Mesothelial cell of epicardium (in vitro differentiated cells): ENCODE measurements at places on chromosomes 16 and 17.
A peak's percentile ranks its signal among the peaks of the same experiment; 100 is the strongest.

DNA sequence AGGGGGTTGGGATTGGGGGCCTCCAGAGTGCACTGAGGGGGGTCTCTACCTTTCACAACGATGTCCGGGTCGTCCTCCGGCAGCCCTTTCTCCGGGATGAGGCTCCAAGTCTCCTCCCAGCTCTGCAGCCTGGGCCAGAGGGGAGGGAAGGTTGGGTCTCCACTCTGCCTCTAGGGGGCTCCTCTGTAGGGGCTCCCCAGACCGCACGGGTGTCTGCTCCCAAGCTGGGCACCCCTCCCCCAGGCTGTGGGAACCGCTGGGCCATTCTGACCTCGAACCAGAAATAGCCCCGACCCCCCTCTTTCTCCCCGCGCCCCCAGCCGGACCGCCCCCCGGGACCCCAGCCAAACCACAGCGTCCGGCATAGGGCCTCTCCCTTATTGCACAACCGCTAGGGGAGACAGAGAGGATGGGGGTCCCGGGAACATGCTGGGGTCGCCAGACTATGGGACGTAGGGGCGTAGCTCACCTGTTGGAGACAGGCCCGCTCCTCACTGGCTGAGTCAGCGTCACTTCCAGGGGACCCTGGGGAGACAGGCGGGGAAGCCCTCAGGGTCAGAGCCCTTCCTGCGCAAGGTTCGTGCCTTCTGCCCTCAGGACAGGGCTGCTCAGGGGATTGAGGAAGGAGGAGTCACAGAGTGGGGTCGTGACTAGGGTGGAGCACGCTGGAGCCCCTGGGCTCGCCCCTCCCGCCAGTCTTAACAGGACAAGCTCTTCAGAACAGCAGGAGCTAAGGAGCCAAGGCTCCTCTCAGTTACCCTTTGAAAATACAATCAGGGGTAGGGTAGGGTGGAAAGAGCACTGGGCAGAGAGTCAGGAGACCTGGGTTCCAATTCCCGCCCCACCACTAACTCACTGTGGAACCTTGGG lies 2.7 kb downstream of the PLEKHH3 start:
- H3K4me3 ChIP-seq, result peak overlapping the region; percentile 62
- H3K27me3 ChIP-seq, result peaks cover 9% of the 10 kb centered on the region
- H3K36me3 ChIP-seq, result peaks cover 16% of the 10 kb centered on the region
- no peak for DNase-seq
- H3K27ac ChIP-seq, result peak overlapping the region; percentile 71

DNA sequence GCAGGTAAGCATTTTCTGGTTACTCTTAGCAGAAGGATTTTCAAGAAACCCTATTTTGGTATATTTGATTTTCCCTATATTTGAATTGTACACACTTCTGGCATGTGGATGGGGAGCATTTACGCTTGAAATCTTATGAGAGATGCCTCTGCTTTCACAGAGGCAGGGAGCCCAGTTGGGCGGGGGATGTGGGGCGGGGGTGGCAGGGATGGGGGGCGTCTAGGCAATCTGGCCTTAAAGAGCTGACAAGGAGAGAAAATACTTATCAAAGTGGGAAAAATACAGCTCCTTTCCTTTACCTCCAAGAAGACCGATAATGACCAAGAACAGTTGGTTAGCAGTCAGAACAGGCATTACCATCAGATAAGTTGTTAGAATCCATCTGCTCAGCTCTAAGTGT lies 79.1 kb upstream of the NUDT7 start:
- H3K27ac ChIP-seq, result no peak overlapping the region
- no peak for DNase-seq
- no peaks in the 10 kb centered on the region for H3K36me3 ChIP-seq
- no peak overlapping the region for H3K4me3 ChIP-seq
- H3K4me1 ChIP-seq, result peaks cover 8% of the 10 kb centered on the region
- H3K27me3 ChIP-seq, result no peaks in the 10 kb centered on the region

DNA sequence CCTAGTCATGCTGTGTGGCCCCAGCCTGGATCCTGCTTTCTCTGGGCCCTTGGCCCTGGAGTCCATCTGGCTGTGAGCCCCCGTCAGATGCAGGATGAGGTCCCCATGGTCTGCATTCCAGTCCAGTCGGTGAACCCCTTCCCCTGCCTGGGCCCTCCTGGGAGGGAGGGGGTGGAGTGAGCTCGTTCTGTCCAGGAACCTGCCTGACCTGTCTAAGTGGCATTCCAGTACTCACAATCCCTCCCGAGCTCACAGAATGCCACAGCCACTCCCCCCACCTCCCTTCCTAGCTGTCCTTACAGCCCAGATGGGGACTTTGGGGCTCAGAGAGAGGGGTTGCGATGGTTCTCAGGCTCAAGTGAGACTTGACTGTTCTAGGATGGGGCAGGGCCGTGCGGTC lies 15.5 kb downstream of the SPNS2 start:
- H3K27ac ChIP-seq, result peak overlapping the region; percentile 98
- peak; percentile 63 for DNase-seq
- no peak overlapping the region for H3K4me3 ChIP-seq
- H3K36me3 ChIP-seq, result peaks cover 1% of the 10 kb centered on the region

DNA sequence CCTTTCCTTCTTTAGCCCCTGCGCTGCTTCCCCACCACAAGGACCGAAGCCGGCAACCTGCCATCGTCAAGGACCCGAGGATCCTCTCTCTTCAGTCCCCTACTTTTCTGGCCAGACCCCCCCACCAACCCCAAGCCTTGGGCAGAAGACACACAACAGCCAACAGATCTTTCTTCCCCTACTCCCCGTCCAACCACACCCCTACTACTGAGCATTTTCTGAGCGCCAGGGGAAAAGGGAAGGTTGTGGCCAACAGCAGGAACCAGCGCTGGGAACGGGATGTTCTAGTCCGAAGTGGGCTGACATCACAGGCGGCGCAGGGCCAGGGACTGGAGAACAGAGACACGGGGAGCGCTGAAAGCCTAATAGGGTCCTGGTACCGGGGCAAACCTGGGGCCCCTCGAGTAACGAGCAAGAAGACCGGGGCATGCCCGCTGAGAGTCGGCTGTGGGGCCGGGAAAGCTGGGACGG lies 528 bp downstream of the PER1 start:
- peaks cover 23% of the 10 kb centered on the region for H3K4me1 ChIP-seq
- H3K36me3 ChIP-seq, result peaks cover 15% of the 10 kb centered on the region
- H3K4me3 ChIP-seq, result peak overlapping the region; percentile 91

GRCh38 chr17:74089869-74090464 lies 113.5 kb upstream of the RPL38 start:
- no peaks in the 10 kb centered on the region for H3K4me1 ChIP-seq
- DNase-seq, result no peak
- no peak overlapping the region for H3K4me3 ChIP-seq
- no peaks in the 10 kb centered on the region for H3K36me3 ChIP-seq

DNA sequence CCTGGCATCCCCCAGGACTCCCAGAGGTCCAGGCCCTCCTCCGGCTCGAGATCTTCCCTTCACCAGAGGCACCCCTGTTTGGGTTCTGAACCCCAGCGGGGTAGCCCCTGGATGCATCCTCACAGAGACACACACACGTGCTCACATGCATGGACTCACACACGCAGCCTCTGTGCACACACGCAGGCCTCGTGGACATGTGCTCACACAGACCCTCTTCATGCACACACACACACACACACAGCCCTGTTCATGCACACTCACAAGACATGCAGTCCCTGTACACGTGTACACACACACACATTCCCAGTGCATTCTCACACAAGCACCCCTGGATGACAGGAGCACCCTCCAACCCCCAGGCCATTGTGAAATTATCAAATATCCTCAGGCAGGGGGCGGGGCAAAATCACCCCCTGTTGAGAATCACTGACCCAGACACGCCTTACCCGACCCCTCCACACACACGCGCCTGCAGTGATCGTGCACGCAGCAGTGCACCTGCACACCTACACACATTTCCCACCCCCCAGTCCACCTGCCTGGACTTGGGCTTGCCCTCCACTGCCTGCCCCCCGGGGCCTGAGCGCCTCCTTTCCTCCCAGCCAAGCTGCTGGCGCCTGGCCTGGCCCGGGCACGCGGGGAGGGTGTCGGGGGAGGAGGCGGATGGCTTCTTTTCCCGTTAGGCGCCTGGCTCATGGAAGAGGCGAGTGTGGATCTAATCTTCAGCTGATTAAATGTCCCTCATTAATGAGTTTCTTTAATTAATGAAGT lies 62.6 kb downstream of the ENGASE start:
- no peak overlapping the region for H3K27ac ChIP-seq
- H3K4me3 ChIP-seq, result no peak overlapping the region
- H3K36me3 ChIP-seq, result no peaks in the 10 kb centered on the region
- peaks cover 87% of the 10 kb centered on the region for H3K27me3 ChIP-seq

- no peak for DNase-seq
- no peak overlapping the region for H3K4me3 ChIP-seq
- no peak overlapping the region for H3K27ac ChIP-seq
- H3K27me3 ChIP-seq, result peaks cover 8% of the 10 kb centered on the region
- H3K4me1 ChIP-seq, result peaks cover 18% of the 10 kb centered on the region
- no peaks in the 10 kb centered on the region for H3K36me3 ChIP-seq
Observed at GRCh38 chr17:73693071-73693470, 48.8 kb upstream of the SDK2 start.

GRCh38 chr17:72466199-72466598 lies 345.4 kb downstream of the SOX9 start:
- H3K27ac ChIP-seq, result peak overlapping the region; percentile 72
- DNase-seq, result no peak
- H3K4me3 ChIP-seq, result no peak overlapping the region
- H3K4me1 ChIP-seq, result peaks cover 27% of the 10 kb centered on the region
- no peaks in the 10 kb centered on the region for H3K27me3 ChIP-seq

GRCh38 chr17:37068266-37068665 lies 119.5 kb downstream of the AATF start:
- H3K4me1 ChIP-seq, result no peaks in the 10 kb centered on the region
- no peak overlapping the region for H3K27ac ChIP-seq
- no peak for DNase-seq
- H3K36me3 ChIP-seq, result no peaks in the 10 kb centered on the region
- peaks cover 38% of the 10 kb centered on the region for H3K27me3 ChIP-seq

DNA sequence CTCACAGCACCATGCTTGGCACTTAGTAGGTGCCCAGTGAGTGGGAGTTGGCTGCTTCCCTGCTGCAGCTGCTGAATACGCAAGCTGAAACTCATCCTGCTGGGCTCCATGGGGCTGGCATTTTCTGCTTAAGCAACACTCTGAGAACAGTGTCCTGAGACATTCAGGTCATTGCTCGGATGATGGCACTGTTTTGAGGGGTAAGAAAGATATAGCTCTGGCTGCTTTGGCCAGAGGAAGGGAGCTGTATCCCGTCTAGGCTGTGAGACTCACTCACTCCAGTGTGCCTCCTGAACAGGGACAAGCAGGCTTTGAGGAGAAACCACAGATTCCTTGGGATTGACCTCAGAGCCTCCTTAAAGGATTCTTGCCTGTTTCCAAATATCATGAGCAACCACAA lies 120.5 kb downstream of the CLEC16A start:
- H3K27ac ChIP-seq, result no peak overlapping the region
- no peaks in the 10 kb centered on the region for H3K27me3 ChIP-seq
- no peak for DNase-seq
- no peaks in the 10 kb centered on the region for H3K4me1 ChIP-seq
- peaks cover 26% of the 10 kb centered on the region for H3K36me3 ChIP-seq

DNA sequence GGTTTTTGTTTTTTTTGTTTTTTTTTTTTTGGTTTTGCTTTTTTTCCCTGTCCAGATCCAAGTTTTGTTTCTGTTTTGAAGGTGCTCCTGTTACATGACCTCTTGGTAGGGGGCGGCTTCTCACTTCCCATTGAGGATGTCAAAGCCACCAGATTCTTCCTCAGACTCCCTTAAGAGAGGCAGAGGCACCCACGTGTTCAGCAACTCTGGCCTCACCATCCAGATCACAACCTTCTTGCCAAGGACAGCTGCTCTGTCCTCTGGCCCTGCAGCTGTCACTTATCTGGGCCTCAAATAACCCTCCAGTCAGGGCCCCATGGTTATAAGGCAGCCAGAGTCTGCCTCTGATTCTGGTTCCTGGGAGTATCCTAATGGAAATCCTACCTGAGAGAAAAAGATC lies 208.5 kb downstream of the STX8 start:
- no peaks in the 10 kb centered on the region for H3K27me3 ChIP-seq
- no peak for DNase-seq
- no peak overlapping the region for H3K4me3 ChIP-seq
- H3K4me1 ChIP-seq, result peaks cover 15% of the 10 kb centered on the region

- no peaks in the 10 kb centered on the region for H3K36me3 ChIP-seq
- peaks cover 5% of the 10 kb centered on the region for H3K4me1 ChIP-seq
- no peak for DNase-seq
- peaks cover 65% of the 10 kb centered on the region for H3K27me3 ChIP-seq
- no peak overlapping the region for H3K4me3 ChIP-seq
- no peak overlapping the region for H3K27ac ChIP-seq
Observed at GRCh38 chr16:49463529-49463928, 89.9 kb downstream of the C16orf78 start.

- peaks cover 20% of the 10 kb centered on the region for H3K4me1 ChIP-seq
- no peaks in the 10 kb centered on the region for H3K36me3 ChIP-seq
- H3K27me3 ChIP-seq, result no peaks in the 10 kb centered on the region
- H3K27ac ChIP-seq, result peak overlapping the region; percentile 89
- no peak for DNase-seq
Observed at GRCh38 chr17:7034955-7035590, 742 bp upstream of the SLC16A13 start.

GRCh38 chr17:32859857-32860525 lies 16.9 kb downstream of the MYO1D start:
- H3K4me3 ChIP-seq, result no peak overlapping the region
- H3K36me3 ChIP-seq, result no peaks in the 10 kb centered on the region
- H3K4me1 ChIP-seq, result peaks cover 32% of the 10 kb centered on the region
- no peaks in the 10 kb centered on the region for H3K27me3 ChIP-seq
- no peak overlapping the region for H3K27ac ChIP-seq

GRCh38 chr16:65697521-65697920 lies 575.7 kb upstream of the CDH11 start:
- DNase-seq, result no peak
- peak overlapping the region; percentile 77 for H3K27ac ChIP-seq
- no peaks in the 10 kb centered on the region for H3K36me3 ChIP-seq
- no peaks in the 10 kb centered on the region for H3K27me3 ChIP-seq
- H3K4me1 ChIP-seq, result peaks cover 43% of the 10 kb centered on the region

DNA sequence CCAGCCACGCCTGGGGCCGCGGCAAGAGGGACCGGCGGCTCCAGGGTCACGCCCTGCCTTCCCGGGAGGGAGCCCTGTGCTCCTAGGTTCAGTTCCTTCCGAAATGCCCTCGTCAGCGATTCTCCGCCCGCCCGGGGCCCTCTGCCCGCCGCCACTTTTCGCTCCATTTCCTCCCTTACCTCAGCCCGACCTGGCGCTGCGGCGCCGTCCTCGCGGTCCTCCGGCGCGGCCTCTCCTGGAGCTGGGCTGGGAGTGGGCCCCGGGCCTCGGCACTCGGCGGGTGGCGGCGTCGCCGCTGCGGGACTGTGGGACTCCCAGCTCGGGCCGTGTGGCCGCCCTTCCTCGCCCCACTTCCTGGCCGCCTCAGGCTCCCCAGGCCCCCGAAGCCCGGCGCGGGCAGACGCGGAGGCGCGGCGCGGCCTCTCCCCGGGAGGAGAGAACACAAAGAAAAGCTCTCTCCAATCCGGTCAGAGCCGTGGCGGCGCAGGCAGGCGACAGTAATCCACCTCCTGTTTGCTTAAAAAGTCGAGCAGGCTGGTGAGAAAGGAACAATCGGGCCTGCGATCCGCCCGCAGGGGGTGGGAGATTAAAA lies 1.6 kb downstream of the BAHCC1 start:
- H3K4me1 ChIP-seq, result peaks cover 54% of the 10 kb centered on the region
- DNase-seq, result no peak
- H3K4me3 ChIP-seq, result peak overlapping the region; percentile 83
- H3K27me3 ChIP-seq, result no peaks in the 10 kb centered on the region
- H3K36me3 ChIP-seq, result no peaks in the 10 kb centered on the region
- H3K27ac ChIP-seq, result peak overlapping the region; percentile 87

- no peaks in the 10 kb centered on the region for H3K27me3 ChIP-seq
- peaks cover 53% of the 10 kb centered on the region for H3K4me1 ChIP-seq
- H3K27ac ChIP-seq, result peak overlapping the region; percentile 75
- DNase-seq, result no peak
- no peak overlapping the region for H3K4me3 ChIP-seq
Observed at GRCh38 chr17:80790981-80791742, 200.5 kb upstream of the CHMP6 start.
